ENCODE measurements at places on chromosomes 11 and 22. TPM values are rescaled to one million over a fixed set of nuclear protein-coding genes. Genes with fewer than 3 reads are reported as not detected.

The KMT5B gene
- 26.5 TPM for total RNA-seq

The PHETA2 gene
- total RNA-seq: 6.5 TPM

The FAM118B gene
- 20.8 TPM for total RNA-seq

The FOSL1 gene
- total RNA-seq: 140 TPM

The SCGB1A1 gene
- not detected for total RNA-seq

The GRAP2 gene
- not detected for total RNA-seq

The ASRGL1 gene
- 60.6 TPM for total RNA-seq

The TMPRSS13 gene
- 2.8 TPM for total RNA-seq

The DCHS1 gene
- total RNA-seq: 0.05 TPM

The EML3 gene
- total RNA-seq: 72.3 TPM

The TSPAN18 gene
- not detected for total RNA-seq

The NXPE2 gene
- total RNA-seq: not detected

The OOSP2 gene
- not detected for total RNA-seq

The PYGM gene
- 0.16 TPM for total RNA-seq

The SCUBE1 gene
- 0.03 TPM for total RNA-seq

The UVRAG gene
- total RNA-seq: 12.1 TPM

The KCNJ1 gene
- not detected for total RNA-seq

The C11orf16 gene
- not detected for total RNA-seq

The DEPDC5 gene
- total RNA-seq: 10.7 TPM

The SEC14L6 gene
- not detected for total RNA-seq

The THRSP gene
- not detected for total RNA-seq

The TBX10 gene
- total RNA-seq: 5.4 TPM

The PLEKHB1 gene
- total RNA-seq: 43.0 TPM
